ENCODE measurements at places on chromosomes 16 and 17.
A peak's percentile ranks its signal among the peaks of the same experiment; 100 is the strongest.

GRCh38 chr17:73998653-73999645 is 204.5 kb upstream of the RPL38 start:
- no peak for DNase-seq

- no peak for DNase-seq
Observed at GRCh38 chr17:81954131-81955057, 6.6 kb downstream of the NOTUM start.

- no peak for DNase-seq
Observed at GRCh38 chr16:67228034-67228785, 1.3 kb downstream of the TMEM208 start.

- DNase-seq, result no peak
Observed at GRCh38 chr16:1129106-1129960, 23.6 kb upstream of the CACNA1H start.

DNA sequence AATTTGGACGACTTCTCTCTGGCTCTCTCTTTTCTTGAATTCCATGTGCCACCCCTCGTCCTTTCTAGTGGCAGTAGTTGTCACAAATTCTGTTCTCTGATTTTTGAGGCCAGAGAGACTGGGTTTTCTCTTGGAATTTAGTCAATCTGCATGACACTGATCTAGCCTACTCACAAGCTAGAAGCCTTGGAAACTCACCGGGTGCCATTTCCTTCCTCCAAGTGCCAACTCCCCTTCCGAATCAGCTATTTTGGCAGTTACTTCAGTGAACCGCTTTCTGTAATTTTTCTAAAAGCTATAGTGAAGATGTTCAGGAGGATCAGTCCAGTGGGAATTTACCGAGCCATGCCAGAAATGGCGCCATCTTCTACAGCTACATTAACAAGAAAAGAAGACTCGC is 228.9 kb downstream of the PMP22 start:
- DNase-seq, result no peak

DNA sequence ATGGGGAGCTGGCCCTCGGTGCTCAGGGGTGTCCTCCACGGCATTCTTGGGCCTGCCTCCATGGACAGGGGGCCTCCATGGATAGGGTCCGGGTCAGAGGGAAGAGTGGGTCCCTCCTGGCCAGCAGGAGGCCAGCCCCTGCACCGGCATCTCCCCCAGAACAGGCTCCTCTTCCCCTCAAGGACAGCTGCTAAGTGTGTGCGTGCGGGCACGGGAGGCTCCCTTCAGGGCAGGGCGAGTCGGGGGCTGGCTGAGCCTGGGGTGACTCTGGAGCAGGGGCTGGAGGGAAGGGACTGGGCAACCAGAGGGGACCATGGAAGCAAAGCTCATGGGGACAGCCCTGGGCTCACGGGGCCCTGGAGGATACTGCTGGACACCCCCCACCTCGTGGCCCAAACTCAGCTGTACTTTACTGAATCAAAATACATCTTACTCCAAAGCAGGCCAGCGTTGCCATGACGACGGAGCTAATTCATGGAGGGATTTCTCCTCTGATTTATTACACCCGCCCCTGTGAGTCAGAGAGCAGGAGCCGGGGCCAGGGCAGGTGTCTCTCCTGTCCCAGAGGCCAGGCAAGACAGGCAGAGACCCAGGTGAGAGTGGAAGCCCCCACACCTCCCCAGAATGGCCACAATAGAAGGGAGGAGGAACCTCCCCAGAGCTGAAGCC is 2.1 kb downstream of the CASKIN1 start:
- no peak for DNase-seq

- DNase-seq, result peak; percentile 54
Observed at GRCh38 chr17:32876417-32877163, at the start of gene MYO1D. TSS of gene MYO1D (minus strand) at chr17:32877124. CDS start at chr17:32876872, 252 bp downstream.

DNA sequence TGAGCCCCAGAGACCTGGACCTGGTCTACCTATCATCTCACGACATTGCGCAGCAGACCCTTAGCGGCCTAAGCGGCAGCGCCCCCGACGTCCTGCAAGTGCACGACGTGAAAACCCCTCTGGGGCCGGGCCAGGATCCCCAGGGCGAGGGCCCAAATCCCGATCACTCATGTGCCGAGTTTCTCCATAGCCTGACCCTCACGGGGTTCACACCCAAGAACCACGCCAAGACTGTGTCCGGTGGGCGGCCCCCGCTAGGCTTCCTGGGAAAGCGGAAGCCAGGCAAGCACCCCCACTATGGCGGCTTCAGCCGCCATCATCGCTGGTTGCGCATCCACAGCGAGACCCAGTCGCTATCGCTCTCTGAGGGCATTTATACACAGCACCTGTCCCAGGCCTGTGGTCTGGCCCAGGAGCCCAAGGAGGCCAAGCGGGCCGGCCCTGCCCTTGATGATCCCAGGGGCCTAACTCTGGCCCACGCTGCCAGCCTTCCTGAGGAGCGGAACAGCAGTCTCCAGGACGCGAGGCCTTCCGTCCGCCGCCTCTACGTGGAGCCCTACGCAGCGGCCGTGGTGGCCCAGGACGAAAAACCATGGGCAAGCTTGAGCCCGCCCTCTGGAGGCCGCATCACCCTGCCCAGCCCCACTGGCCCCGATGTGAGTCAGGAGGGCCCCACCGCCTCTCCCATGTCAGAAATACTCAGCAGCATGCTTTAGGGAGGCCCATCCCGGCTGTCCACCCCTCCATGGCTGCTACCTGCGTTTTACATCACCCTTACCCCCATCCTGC is 82.8 kb upstream of the NOG start:
- DNase-seq, result no peak

DNA sequence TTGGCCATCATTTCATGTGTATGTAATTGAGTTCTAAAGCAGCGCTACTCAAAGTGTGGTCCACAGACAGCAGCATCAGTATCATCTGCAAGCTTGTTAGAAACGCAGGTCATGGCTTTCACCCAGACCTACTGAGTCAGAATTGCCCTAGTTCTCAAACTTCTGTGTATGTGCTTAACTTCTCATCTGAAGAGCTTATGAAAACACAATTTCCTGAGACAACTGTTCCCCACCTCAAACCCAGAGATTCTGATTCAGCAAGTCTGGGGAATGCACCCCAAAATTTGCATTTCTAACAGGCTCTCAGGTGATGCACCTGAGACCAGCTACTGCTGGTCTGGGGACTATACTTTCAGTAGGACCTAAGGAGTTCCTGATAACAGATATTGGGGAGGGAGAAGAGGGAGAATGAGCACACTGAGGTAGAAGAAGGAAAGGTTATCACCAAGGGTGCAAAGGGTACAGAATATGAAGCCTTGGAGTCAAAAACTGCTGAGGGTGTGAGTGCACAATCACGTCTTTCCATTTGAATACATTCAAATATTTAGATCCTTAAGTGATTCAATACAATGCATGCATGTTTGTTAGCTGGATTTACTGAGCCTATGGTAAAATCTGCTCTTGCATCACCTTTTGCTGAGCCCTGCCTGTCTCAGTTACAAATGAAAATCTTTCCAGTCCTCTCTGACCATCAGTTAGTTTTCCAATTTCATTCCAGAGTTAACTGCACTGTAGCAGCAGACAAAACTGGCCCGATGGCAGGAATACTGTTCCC is 29.2 kb upstream of the SKAP1 start:
- no peak for DNase-seq

DNA sequence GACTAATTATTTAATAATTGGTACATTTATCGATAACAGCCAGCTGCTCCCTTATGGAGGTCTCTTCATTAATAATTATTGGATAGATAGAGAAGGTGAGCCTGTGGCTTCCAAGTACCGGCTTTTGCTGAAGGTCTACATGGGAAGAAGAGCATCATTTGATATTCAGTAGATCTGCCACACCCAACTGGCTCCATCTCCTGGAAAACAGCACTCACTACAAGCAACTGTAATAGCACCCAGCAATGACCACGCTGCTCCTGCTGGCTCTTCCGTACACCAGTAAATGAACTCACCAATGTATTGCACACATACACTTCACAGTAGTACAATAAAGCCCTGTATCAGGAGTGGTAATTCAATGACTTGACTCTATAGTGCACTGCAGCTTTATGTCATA is 19.5 kb downstream of the MARVELD3 start:
- DNase-seq, result no peak

DNA sequence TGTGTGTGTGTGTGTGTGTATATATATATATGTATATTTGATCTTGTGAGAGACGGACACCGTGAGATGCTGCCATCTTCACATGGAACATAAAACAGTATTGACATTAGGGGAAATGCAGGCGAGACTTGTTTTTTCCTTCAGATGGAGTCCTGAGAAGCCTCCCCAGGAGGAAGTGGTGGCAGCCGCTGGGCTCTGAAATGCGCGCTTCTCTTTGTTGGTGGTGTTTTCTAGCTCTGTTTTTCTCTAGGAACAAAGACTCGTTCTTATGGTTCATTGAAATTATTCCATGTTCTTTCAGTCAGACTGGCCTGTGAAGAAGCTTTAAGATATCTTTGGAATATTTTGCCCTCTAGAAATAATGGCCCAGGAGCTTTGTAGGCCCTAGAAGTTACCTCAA is 32.9 kb downstream of the SNX29 start:
- peak; percentile 9 for DNase-seq

DNA sequence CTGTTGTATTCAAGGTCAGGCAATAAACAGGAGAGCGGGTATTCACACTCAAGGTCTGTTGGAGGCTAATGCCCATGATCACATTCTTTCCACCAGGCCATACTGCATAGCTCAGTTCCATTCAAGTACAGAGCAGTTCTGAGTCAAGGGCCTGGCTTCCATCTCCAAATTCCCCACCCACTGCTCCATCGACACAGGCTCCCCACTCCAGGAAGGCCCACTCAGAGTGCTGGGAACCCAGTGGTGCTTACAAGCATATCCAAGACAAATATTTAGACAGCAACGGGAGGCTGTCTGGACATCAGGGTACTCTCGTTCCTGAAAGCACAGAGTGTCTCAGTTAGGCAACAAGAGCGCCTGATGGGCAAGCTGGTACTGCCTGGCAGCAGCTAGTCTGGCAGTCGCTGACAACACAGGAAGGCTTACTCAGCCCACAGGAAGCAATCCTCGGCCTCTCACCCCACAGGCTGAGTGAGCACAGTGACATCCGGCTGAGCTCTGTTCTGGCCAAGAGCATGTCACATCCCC is 40.9 kb downstream of the RFFL start:
- DNase-seq, result peak; percentile 60

GRCh38 chr16:64380751-64381150 is 741.1 kb downstream of the CDH11 start:
- DNase-seq, result no peak

DNA sequence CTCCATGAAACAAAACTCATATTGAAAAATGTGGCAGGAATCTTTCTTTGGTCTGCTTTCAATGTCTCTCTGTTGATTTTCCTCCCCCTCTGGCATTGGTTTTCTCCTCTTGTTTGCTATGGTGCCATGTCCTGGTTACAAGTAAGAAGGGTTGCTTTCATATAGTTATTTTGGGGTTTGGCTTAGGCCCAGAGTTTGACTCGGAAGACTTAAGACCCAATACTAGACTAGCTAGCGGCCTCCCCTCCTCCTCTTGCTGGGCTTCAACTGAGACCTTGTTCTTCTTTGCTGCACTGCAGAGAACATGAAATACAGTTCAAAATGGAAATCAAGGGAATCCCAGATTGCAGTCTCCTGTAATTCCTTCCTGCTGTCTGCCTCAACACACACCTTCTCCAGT is 30.0 kb upstream of the CLEC18A start:
- no peak for DNase-seq

- no peak for DNase-seq
Observed at GRCh38 chr17:72498364-72499210, 377.8 kb downstream of the SOX9 start.

DNA sequence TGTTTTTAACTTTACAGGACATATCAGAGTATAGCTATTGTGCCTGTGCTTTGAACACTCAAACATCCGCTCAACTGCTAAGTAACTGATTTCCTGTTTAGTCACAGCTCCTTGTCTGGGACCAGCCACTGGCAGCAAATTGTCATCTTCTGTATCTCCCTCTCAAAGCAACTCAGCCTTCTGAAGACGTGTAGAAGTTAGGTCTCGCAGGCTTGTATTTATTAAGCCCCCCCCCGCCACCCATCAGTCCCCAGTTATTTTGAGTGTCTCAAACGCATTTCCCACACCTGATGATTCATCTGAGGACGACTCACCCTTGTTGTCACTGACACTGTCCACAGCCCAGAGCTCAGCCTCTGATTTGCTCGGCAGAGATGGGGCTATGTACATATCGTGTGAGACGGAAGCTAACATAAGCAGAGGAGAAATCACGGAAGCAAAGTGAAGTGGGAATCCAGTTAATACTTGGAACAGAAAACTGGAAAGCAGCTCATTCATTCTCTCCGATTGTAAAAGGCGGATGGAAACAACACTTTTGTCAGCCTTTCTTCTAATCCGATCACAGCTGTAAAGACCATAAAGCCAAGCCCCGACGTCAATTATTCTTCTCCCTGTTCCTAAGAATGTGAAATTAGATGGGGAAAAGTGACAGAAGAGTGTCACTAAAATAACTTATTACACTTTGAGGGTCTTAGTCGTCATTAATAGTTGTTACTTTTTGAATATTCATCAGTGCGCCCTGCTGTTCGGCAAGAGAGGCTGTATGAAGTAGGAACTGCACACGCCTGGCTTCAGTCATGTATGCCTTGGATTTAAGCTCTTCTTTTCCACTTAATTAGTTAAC is 64.2 kb downstream of the PITPNC1 start:
- no peak for DNase-seq

DNA sequence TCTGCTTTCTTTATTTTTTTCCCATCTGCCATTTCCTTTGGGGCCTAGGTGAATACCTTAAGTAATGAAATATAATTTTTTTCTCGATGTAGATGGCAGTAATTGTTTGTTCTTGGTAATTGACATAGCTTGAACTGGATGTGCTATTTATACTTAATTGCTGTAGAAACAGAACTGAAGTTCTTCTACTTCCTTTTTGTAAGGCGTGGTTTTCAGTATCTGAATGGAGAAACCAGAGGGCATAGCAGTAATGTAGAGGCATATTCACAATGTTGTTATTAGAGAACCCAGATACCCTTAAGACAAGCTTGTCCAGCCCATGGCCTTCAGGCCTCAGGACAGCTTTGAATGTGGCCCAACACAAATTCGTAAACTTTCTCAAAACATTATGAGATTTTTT is 16.4 kb downstream of the ATP6V0A1 start:
- no peak for DNase-seq

DNA sequence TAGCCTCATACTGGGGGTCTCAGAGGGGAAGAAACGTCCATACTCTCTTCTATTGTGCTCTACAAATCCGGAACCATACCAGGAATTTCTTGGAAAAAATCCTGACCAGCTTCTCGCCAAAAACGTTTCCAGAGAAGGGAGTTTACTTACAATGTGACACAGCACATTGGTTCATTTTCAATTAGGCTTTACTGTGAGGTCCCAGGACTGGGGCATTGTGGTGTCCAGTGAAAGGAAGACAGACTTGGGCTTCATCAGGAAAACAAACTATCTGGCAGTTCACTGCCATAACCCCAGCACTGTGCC is 14.7 kb downstream of the MPP2 start:
- DNase-seq, result no peak

DNA sequence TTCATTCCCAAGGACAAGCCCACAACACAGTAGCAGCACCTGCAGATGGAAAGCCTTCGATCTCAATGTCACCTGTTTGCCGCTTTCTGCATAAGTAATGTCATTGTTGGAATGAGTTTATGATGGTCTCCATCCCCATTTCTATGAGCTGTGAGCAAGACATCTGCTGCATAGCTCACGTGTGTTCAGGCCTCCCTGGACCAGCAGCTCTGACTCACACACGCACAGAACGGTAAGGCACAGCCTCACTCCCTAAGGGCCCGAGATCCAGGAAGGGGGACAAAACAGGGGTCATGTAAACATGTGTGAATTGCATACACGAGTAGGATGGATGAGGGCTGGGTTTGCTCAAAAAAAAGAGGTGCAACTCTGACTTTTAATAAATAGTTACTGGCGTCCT is 223.1 kb downstream of the SOX9 start:
- no peak for DNase-seq

GRCh38 chr17:50935221-50935995 is 69.3 kb upstream of the TOB1 start:
- DNase-seq, result peak; percentile 51
